ENCODE measurements at places on chromosomes 12 and 14. TPM values are rescaled to one million over a fixed set of nuclear protein-coding genes. Genes with fewer than 3 reads are reported as not detected.

DNA sequence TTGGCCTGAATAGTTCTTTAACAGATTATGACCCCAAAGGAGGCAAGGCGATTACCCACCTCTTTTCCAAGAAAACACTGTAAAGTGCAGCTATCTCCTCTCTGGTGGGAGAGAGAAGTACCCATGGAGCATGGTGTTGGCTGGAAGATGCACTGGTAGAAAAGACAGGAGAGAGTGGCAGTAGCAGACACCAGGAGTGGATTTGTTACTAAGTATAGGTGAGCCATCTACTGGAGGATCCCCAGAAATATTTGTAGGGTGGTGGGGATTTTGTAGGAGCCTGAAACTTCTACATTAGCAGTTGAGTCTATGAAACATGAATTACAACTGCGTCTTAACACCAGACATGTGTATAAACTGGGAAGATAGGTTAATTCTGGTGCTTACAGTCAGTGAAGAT lies 148.0 kb downstream of the SLC38A4 start:
- peaks cover 10% of the 10 kb centered on the region for H3K4me1 ChIP-seq
- peak; percentile 26 for DNase-seq
- H3K27me3 ChIP-seq, result no peaks in the 10 kb centered on the region
- no peak overlapping the region for H3K27ac ChIP-seq
- no peak overlapping the region for H3K4me3 ChIP-seq

DNA sequence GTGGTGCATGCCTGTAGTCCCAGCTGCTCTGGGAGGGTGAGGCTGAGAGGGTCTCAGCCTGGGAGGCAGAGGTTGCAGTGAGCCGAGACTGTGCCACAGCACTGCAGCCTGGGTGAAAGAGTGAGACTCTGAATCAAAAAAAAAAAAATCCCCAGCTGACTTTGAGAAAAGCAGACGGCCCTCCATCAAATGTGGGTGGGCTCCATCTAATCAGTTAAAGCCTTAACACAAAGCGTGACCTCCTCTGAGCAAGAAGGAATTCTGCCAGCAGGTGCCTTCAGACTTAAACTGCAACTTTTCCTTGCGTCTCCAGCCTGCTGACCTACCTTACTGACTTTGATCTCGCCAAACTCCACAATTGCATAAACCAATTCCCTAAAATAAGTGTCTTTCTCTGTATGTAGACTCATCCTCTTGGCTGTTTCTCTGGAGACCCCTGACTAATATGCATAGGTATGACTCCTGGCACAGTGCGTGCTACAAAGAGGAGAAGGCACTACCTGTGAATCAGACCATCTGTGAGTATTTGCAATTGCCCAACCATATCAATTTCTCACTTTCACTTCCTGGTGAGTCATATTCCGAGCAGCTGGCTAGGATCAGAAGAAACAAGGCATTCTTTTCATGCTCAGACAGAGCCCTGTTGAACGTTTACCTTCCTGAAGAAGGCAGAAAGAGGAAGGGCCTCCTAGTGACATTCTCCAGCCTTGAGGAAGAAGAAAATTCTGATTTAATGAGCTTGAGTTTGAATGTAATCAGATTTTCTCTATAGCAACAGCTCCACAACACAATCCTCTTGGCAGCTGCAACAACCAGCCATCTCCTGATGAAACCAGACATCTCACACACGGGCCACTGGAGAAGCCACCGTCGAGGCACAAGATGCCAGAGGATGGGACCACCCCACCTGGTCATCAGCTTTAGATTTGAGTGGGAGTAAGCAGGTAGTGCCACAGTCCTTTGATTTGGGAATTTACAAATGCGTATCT lies 54.3 kb downstream of the CLMN start:
- H3K27ac ChIP-seq, result peak overlapping the region; percentile 60
- H3K36me3 ChIP-seq, result no peaks in the 10 kb centered on the region
- peak; percentile 76 for DNase-seq
- peaks cover 14% of the 10 kb centered on the region for H3K4me1 ChIP-seq
- H3K27me3 ChIP-seq, result no peaks in the 10 kb centered on the region

GLIPR1L1 gene
- total RNA-seq, result not detected

GRCh38 chr12:6047249-6048237 lies 76.9 kb downstream of the VWF start:
- H3K36me3 ChIP-seq, result no peaks in the 10 kb centered on the region
- no peaks in the 10 kb centered on the region for H3K27me3 ChIP-seq
- H3K27ac ChIP-seq, result no peak overlapping the region
- DNase-seq, result no peak
- H3K4me3 ChIP-seq, result no peak overlapping the region

RIPK3 gene
- total RNA-seq, result not detected

RTL1 gene
- total RNA-seq, result not detected

PPP4R4 gene
- 1.00 TPM for total RNA-seq

DNA sequence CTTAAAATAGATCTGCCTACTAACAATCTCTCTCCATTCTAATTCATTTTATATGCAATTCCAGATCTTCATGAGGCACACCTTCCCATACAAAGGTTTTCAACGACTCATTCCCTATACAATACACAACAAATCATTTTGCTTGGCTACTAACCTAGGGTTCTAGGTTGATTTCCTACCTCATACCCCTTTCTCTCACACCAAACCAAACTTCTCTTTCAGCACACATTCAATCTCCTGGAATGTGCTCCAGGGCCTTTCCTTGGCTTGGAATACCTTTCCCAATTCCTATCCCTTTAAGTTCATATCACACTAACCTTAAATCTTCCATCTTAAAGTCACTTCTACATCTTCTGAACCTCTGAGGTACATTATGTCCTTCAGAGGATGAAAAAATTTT lies 38.7 kb upstream of the MTERF2 start:
- no peak overlapping the region for H3K27ac ChIP-seq
- no peaks in the 10 kb centered on the region for H3K27me3 ChIP-seq
- H3K4me3 ChIP-seq, result no peak overlapping the region
- no peak for DNase-seq
- H3K4me1 ChIP-seq, result peaks cover 11% of the 10 kb centered on the region
- H3K36me3 ChIP-seq, result no peaks in the 10 kb centered on the region

GRCh38 chr12:117686911-117687377 lies 281.8 kb downstream of the KSR2 start:
- peaks cover 45% of the 10 kb centered on the region for H3K4me1 ChIP-seq
- no peaks in the 10 kb centered on the region for H3K27me3 ChIP-seq
- DNase-seq, result peak; percentile 82
- no peaks in the 10 kb centered on the region for H3K36me3 ChIP-seq
- H3K4me3 ChIP-seq, result 0 out of 2 replicates have a peak overlapping the region, but pooled peaks have one; percentile 6

LRRC43 gene
- not detected for total RNA-seq

DNA sequence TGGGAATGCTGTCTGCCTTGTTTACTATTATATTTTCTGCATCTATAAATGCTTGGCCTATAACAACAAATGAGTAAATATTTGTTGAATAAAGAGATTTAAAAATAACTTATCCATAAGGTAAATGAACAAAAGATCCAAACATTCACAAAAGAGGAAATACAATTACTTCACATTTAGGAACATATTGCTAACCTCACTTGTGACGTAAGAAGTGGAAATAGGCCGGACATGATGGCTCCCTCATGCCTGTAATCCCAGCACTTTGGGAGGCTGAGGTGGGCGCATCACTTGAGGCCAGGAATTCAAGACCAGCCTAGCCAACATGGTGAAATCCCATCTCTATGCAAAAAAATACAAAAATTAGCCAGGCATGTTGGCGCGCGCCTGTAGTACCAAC lies 25.7 kb upstream of the CKAP4 start:
- H3K4me1 ChIP-seq, result no peaks in the 10 kb centered on the region
- no peaks in the 10 kb centered on the region for H3K36me3 ChIP-seq
- H3K27ac ChIP-seq, result no peak overlapping the region
- H3K27me3 ChIP-seq, result no peaks in the 10 kb centered on the region

HDAC7 gene
- 29.7 TPM for total RNA-seq

DNA sequence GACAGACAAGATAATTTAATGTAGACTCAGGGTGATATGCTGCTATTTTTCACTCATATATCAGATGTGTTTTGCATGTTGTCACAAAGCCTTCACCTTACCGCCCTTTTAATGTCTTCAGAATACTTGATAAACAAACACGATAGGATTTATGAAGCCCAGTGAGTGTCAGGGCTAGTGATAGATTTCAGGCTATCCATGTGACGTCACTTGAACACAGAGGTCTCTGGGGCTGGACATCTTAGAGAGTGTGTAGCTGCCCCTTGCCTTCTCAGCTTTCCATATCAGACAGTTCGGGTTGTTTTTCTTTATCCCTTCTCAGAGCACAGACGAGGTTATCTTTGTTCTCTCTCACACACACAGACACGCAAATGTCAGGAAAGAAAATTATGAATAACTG lies 105.3 kb upstream of the GSC start:
- no peak overlapping the region for H3K4me3 ChIP-seq
- DNase-seq, result no peak
- H3K36me3 ChIP-seq, result no peaks in the 10 kb centered on the region
- H3K27me3 ChIP-seq, result no peaks in the 10 kb centered on the region

- no peaks in the 10 kb centered on the region for H3K4me1 ChIP-seq
- no peaks in the 10 kb centered on the region for H3K27me3 ChIP-seq
- H3K4me3 ChIP-seq, result no peak overlapping the region
- H3K36me3 ChIP-seq, result no peaks in the 10 kb centered on the region
- no peak for DNase-seq
- no peak overlapping the region for H3K27ac ChIP-seq
These were observed 345.0 kb upstream of the SFSWAP start for GRCh38 chr12:131365821-131366260.

- peaks cover 15% of the 10 kb centered on the region for H3K4me1 ChIP-seq
- peak; percentile 53 for DNase-seq
- no peak overlapping the region for H3K27ac ChIP-seq
- peaks cover 59% of the 10 kb centered on the region for H3K36me3 ChIP-seq
- H3K4me3 ChIP-seq, result no peak overlapping the region
These were observed 198.9 kb upstream of the RGS6 start for GRCh38 chr14:71733210-71733883.

SRRM4 gene
- not detected for total RNA-seq

WNT5B gene
- total RNA-seq, result 8.9 TPM

GRCh38 chr12:106246891-106247673 lies 738 bp downstream of the CKAP4 start:
- H3K36me3 ChIP-seq, result peaks cover 51% of the 10 kb centered on the region
- peak overlapping the region; percentile 97 for H3K4me3 ChIP-seq
- peaks cover 31% of the 10 kb centered on the region for H3K4me1 ChIP-seq
- DNase-seq, result peak; percentile 59
- H3K27ac ChIP-seq, result peak overlapping the region; percentile 89
- H3K27me3 ChIP-seq, result no peaks in the 10 kb centered on the region

- no peaks in the 10 kb centered on the region for H3K27me3 ChIP-seq
- no peak for DNase-seq
- peaks cover 64% of the 10 kb centered on the region for H3K4me1 ChIP-seq
- no peaks in the 10 kb centered on the region for H3K36me3 ChIP-seq
- no peak overlapping the region for H3K4me3 ChIP-seq
These were observed 38.7 kb upstream of the NCOR2 start for GRCh38 chr12:124605883-124606774.

- H3K4me3 ChIP-seq, result peak overlapping the region; percentile 87
- peaks cover 11% of the 10 kb centered on the region for H3K4me1 ChIP-seq
- H3K27me3 ChIP-seq, result no peaks in the 10 kb centered on the region
These were observed 2.1 kb downstream of the PNMA1 start for GRCh38 chr14:73712071-73712506.

DNA sequence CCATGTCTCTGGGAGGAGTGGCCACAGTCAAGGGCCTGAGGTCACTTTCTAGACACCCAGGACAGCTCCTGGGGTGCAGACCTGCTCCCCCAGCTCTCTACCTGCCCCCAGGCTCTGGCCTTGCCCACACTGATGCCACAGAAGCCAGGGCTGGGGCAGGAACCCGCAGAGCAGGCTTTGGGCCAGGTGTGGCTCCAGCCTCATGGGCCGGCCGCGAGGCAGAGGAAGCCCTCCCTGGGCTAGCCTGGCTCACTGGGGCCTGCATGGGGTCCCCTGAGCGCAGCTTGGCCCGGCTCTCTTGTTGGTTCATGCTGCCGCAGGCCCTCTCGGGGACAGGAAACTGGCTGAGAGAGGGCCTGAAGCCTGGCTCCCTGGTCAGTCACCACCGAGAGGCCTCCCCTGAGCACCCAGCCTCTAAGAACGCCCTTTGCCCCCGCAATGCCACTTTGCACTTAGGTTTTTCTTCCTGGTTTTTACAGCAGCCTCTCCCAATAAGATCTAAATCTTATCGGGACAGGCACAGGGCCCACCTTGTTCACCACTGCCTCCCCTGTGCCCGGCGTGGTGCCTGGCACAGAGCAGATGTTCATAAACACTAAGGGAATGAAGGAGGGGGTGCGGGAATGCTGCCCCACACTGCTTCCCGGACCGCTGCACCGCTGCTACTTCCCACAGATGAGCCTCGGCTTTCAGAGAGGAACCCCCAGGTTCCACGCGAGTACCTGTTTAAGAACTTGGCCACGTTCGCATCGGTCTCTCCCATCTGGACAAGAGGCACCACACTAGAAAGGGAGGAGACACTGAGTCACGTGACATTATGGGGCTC lies 14.7 kb downstream of the MMAB start:
- H3K36me3 ChIP-seq, result peaks cover 3% of the 10 kb centered on the region
- no peak overlapping the region for H3K27ac ChIP-seq
- no peak for DNase-seq
- H3K4me3 ChIP-seq, result no peak overlapping the region
- H3K27me3 ChIP-seq, result peaks cover 10% of the 10 kb centered on the region

DNA sequence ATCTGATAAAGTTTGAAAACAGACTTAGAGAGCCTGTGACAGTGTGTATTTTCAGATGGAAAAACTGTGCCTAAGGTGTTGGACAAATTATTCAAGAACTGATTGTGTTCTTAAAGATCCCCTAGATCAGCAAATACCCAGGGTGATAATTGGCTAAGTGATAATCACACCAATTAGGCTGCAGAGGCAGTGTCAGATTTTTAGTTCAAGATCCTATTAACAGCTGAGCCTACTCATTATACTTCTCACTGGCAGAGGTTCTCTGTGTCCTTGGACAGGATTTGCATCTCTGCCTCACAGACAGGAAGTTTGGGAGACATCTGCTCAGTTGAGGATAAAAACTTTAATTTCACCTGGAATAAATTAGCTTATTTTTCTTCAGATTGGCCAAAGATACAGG lies 4.3 kb upstream of the FGD4 start:
- H3K4me1 ChIP-seq, result peaks cover 10% of the 10 kb centered on the region
- H3K27me3 ChIP-seq, result peaks cover 6% of the 10 kb centered on the region
- no peak overlapping the region for H3K4me3 ChIP-seq
- H3K27ac ChIP-seq, result no peak overlapping the region
- no peak for DNase-seq
- no peaks in the 10 kb centered on the region for H3K36me3 ChIP-seq

GRCh38 chr12:19018302-19018970 lies 111.1 kb upstream of the PLEKHA5 start:
- H3K27me3 ChIP-seq, result no peaks in the 10 kb centered on the region
- H3K27ac ChIP-seq, result peak overlapping the region; percentile 74
- DNase-seq, result peak; percentile 65
- peaks cover 21% of the 10 kb centered on the region for H3K4me1 ChIP-seq
- H3K4me3 ChIP-seq, result no peak overlapping the region

- no peak overlapping the region for H3K27ac ChIP-seq
- H3K36me3 ChIP-seq, result no peaks in the 10 kb centered on the region
- no peaks in the 10 kb centered on the region for H3K27me3 ChIP-seq
- H3K4me3 ChIP-seq, result no peak overlapping the region
These were observed 21.0 kb upstream of the FAIM2 start for GRCh38 chr12:49924628-49925246.

ABCD4 gene
- total RNA-seq, result 12.3 TPM

All from SJSA1 (cell line).